ENCODE measurements at places on chromosomes 3 and 15.

- DNase-seq = no peak
These were observed 23.7 kb downstream of the FILIP1L start for GRCh38 chr3:100090669-100091005.

DNA sequence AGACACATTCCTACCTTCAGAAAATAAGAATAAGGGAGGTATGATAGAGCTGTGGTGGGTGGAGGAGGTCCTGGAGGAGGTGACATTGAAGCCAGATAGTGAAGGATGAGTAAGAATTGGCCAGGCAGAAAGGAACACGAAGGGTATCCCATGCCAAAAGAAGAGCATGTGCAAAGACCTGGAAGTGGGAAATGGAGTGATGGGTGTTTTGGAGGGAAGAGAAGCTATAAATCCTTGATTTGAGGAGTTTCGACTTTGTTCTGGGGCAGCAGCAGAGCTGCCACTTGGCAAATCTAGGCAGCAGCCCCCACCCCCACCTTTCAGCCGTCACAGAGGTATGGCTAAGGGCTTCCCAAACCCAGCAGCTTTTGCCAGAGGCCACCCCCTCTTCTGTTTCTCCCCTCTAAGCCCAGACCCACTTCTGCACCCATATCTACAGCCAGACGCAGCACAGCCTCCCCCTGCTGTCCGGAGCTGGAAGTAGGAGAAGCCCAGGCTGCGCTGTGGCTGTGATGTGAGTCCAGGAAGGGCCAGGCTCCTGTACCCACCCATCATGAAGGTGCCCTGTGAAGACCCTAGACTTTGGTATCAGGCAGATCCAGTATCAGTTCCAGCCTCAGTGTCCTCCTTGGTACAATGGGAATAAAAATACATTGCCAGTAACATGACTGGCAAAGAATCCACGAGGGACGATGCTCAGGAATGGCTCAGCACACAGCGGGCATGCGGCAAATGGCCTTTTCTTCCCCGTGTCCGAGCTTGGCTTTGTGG lies 188.7 kb upstream of the LINGO1 start:
- DNase-seq = no peak

DNA sequence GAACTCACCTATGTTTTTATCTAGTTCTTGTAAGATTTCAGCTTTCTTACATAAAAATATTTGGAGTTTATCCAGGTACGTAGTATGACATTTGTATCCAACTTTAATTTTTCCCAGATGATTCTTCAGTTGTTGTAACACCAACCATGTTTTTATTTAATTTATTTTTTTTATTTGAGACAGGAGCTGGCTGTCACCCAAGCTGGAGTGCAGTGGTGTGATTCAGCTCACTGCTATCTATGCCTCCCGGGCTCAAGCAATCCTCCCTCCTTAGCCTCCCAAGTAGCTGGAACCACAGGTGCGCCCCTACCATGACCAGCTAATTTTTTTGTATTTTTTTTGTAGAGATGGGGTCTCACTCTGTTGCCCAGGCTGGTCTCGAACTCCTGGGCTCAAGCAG lies 6.6 kb downstream of the XYLB start:
- DNase-seq = no peak

- no peak for DNase-seq
These were observed 278.9 kb downstream of the KLF13 start for GRCh38 chr15:31605467-31605931.

- DNase-seq = no peak
These were observed 76.4 kb downstream of the DHX36 start for GRCh38 chr3:154247806-154248415.

GRCh38 chr3:3005146-3005744 lies 104.9 kb downstream of the IL5RA start:
- DNase-seq = no peak

DNA sequence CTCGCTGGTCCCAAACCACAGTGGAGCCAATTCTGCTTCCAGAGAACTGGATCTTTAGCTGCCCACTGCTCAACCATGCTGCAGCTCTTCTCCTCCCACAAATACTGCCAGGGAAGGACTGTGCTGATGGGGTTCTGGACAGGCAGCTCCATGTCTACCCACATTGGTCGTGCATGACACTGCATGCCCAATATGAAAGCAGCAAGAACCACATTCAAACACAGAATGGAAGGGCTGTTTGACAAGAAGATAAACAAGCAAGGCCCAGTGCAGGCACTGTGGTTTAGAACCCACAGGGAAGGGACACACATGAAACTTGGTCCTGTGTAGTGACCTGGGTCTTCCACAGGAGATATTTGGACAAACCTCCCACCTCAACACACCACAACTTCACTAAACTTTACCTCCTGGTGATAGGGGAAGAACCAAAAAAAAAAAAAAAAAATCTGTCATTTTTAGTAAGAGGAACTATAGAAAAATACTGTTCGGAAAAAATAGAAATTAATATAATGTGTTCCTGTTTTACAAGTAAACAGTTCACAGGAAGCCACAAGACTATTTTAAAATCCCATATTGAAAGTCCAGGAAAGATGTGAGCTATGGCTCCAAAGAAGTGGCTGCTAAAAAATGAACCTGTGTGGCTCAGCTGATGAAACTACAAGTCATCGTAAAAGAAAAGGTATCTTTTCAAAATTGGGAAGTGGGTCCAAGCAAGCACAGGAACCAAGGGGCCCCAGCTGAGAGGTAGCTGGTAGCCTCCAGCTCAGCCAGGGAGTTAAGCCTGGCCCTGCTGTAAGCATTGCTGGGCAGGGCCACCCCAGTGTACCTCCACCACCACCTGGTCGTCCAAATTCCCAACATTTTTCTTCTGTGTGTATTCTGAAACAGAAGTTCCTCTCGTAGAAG lies 77.7 kb upstream of the ACAN start:
- DNase-seq = no peak

- DNase-seq = no peak
These were observed 47.6 kb downstream of the ROPN1B start for GRCh38 chr3:126016616-126017015.

- DNase-seq = no peak
These were observed 32.1 kb downstream of the OXSM start for GRCh38 chr3:25821746-25822573.

GRCh38 chr3:106454497-106454896 lies 585.7 kb upstream of the CBLB start:
- DNase-seq = no peak

DNA sequence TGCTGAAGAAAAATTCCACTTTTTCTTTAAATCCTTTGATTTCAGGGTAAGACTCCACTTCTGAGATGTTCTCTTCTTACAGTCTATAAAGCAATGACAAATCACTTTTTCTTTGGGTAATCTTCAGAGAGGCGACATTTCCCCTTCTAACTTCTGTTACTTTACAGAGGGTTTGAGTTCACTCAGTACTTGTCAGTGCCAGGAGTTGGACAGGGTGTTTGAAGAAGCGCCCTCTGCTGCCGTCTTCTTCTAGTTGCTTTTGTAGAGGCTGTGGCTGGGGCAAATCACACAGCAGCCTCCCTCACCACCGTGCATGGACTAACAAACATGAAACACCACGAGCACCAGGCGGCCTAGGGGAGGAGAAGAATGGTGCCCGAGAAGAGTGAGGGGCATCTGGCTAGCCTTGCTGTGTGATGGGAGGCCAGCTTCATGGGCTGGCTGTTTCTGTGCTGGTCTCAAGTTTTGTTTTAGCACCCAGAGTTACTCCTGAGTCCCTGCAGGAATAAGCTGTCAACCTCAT lies at the start of gene CD80:
Gene CD80 (minus strand): TSS at position 174 of the 523 bp plus-strand sequence. CDS start 1,886 bp downstream, outside the sequence.
- DNase-seq = no peak

GRCh38 chr3:169710619-169711018 lies 47.1 kb upstream of the MECOM start:
- no peak for DNase-seq

GRCh38 chr3:73718326-73719110 lies 93.8 kb upstream of the PDZRN3 start:
- no peak for DNase-seq

DNA sequence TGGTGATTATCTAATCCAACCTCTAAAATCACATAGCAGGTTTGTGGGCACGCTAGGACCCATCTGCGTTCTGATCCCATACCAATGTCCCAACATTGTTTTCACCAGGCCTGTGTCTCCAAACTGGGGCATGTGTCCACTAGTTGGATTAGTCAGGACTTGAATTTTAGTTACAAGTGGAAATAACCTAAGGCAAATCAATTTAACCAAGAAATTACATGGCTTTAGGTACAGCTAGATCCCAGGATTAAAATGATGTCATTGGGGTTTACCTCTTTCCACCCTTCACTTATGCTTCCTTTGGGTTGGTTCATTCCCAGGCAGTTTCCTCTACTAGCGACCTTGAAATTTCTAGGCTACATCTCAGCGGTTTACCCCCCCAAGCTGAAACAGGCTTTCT lies 47.2 kb upstream of the PXYLP1 start:
- no peak for DNase-seq

GRCh38 chr3:52093756-52094545 lies 37.6 kb upstream of the DUSP7 start:
- no peak for DNase-seq

DNA sequence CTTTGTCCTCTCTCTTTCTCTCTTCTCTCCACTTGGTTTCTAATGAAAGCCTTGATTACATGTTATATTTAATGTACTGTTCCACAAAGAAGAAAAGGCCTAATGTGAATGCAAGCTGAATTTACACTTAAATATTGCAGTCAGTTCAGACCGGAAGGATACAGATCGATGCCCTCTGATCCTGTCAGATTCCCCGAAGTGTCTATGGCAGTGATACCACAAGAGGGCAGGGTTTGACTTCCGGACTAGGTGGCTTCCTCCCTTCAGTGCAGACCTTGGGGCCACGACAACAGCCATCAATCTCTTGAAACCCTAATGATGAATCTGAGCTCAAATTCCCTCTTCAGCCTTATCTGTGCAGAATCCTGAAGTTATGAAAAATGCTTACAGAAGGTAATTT lies 29.5 kb downstream of the AGTR1 start:
- DNase-seq = no peak

GRCh38 chr3:112320691-112321090 lies 12.3 kb upstream of the CD200 start:
- no peak for DNase-seq

DNA sequence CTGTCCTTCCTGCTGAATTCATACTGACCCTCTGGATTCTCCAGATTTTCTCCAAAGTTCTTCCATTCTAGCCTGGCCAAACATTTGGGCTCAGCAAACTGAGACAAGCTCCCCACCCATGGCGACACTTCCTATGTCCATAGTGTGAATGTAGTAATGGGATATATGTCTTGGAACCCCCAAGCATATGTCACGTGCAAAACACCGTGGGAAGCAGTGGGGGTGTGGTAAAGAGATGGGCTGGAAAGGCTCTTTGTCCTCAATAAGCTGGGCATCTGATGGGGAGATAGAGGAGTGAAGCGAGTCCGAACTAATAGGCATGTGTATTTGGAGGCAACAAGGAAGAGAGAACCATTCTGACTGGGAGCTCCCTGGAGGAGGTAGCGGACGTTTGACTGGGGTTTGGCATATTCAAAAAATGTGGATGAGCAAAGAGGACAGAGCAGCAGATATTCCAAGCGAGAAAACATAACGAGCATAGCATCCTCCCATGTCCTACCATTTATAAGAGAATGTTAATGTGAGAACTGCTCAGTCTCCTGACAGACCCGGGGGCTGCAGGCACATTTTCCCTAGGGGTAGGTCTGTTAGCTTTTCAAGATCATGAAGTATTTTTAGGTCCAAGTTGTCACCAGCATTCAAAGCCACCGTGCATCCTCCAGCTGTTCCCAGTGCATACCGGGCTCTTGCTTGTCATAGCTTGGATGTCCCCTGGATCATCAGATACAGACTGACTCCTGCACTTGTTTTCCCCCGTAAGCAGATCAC lies 25.6 kb downstream of the TPM1 start:
- DNase-seq = no peak

- no peak for DNase-seq
These were observed 114.9 kb upstream of the MLF1 start for GRCh38 chr3:158456114-158456513.

DNA sequence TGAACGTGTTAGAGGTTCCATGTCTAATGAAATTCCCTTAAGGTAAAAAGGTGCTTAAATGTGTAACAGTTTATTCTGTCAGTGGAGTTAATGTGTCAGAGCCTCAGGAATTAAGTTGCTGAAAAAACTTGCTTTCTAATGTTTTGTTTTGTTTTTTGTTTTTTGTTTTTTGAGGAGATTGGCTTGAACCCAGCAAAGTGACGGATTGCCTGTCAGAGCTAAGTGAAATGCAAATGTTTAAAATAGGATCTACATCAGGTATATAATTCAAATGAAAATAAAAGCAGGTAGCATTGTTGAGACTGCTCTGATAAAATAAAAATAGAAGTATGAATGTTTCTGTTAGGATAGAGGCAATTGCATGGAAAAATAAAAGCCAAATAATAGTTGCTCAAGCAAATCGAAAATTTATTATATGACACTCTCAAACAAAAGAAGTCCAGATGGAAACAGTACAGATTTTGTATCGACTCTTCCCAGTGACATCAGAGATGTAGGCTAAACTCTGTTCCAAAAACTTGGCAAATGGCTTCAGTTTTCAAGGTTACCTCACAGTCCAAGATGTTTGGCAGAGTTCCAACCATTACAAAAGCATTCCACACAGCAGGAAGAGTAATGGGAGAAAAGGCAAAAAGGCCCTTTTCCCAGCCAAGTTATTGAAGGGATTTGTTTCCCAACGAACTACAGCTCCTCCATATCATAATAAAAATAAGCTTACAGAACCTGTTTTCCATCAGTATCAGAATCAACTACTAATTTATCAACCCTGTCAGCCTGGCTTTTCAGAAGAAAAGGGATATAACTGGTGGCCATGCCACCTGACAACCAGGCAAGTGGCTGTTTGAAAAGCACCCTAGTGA lies 291.0 kb downstream of the TBL1XR1 start:
- DNase-seq = no peak

DNA sequence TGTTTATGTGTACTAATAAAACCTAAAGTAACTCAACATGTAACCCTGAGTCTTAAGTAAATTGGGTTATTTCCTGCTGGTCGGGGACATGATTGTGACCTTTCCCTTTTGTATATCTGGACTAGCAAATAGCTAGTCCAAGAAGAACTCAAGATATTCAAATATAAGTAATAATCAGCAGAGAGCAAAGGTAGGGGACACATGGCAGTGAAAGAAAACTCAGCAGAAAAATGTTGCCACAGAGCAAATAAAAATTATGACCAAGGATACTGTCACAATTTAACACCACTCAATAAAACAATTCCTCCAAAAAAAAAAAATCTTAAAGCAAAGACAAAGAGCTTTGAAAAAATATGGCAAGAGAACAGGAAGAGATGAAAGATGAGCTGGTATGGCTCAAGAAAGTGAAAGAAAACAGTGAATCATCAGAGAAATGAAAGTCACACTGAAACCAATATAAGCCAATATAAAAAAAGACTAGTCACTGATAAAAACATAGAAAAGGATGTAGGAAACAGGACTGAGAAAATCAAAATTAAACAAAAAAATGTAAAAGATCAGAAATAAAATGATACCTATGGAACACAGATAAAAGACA lies 43.4 kb downstream of the HLTF start:
- no peak for DNase-seq

GRCh38 chr3:143770391-143770790 lies 77.9 kb downstream of the SLC9A9 start:
- DNase-seq = no peak

DNA sequence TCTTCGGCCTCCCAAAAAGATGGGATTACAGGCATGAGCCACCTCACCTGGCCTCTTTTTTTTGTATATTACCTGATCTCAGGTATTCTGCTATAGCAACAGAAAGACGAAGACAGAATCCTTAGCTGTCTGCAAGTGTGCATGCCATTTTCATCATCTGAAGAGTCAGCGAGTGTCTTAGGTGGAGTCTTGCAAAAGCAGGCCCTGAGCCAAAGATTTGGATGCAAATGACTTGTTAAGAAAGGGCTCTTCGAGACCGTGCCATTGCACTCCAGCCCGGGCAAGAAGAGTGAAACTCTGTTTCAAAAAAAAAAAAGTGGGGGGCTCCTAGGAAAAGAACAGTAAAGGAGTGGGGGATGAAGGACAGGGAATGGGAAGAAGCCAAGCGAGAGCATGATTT lies 10.2 kb upstream of the TRIM69 start:
- no peak for DNase-seq
